ENCODE measurements at places on chromosomes 2 and 18.

GRCh38 chr2:121093692-121094091 is 191.3 kb downstream of the TFCP2L1 start:
- no peak for DNase-seq

- DNase-seq, result no peak
These were observed 119.6 kb downstream of the DDX1 start for GRCh38 chr2:15711126-15711860.

GRCh38 chr18:79863161-79864005 is 65.6 kb downstream of the KCNG2 start:
- no peak for DNase-seq

- no peak for DNase-seq
These were observed 29.0 kb downstream of the PIGN start for GRCh38 chr18:62157843-62158242.

- no peak for DNase-seq
These were observed 3.3 kb downstream of the PAX3 start for GRCh38 chr2:222295368-222296062.

- no peak for DNase-seq
These were observed 154.9 kb downstream of the CAPN13 start for GRCh38 chr2:30652271-30652915.

DNA sequence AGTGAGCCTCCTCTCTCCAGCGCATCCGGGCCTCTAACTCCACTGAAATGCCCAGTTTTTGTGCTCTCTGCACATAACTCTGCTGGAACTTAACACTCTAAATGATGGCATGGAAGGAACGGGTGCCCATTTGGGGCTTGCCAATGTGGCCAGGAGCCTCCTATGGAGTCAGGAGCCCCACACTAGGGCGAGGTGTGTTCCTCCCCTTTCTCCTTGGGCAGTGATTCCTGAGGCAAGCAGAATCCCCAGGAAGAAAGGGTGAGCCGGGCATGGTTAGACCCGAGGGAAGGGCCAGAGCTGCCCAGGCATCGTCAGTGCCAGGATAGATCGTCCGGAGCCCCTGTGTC is 63.0 kb downstream of the DDX1 start:
- DNase-seq, result no peak

- no peak for DNase-seq
These were observed 671.9 kb upstream of the ZNF804A start for GRCh38 chr2:183926433-183926832.

DNA sequence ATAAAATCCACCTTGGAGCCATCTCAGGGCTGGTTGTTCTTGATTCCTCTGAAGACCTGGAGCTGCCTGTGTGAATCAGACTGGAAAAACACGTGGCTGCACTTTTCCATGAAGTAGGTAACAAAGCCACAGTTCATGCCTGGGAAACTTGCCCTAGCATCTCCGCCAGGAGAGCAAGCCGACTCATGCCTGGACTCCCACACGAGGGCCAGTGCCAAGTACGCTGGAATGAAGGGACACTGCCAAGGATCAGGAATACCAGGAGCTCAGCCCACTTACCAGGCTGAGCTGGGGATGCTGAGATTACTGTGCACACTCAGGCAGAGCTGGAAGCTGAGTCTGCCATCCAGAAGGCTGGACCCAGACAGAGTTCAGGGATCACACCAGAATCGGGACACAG is 10.9 kb upstream of the FHL2 start:
- DNase-seq, result no peak
